ENCODE measurements at places on chromosomes 16 and 17. TPM values are rescaled to one million over a fixed set of nuclear protein-coding genes. Genes with fewer than 3 reads are reported as not detected.

GRCh38 chr16:456891-457483 is 31.5 kb downstream of the RAB11FIP3 start:
- DNase-seq: no peak

DNA sequence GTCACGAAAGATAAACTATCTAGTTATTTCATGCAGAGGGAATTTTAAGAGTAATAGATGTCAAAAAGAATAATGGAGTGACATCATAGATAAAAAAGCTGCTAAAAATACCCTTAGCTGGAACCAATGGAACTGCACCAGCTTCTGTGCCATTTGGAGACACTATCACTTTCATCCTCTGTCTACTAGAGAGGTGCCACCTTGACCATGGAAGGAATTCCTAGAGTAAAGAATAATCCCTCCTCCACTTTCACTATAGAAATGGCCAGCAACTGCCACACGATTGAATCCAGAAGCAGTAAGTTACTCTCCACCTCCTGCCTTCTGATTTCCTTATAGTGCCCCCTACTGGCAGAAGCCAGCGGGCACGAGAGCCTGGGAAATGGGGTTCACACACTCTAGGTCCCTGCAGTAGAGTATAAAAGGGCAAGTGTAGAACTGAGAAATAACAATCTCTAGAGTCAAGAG is 2.8 kb upstream of the ALDH3A2 start:
- no peak for DNase-seq

The HOXB3 gene
- 14.1 TPM for total RNA-seq

The KCNH6 gene
- total RNA-seq: not detected

DNA sequence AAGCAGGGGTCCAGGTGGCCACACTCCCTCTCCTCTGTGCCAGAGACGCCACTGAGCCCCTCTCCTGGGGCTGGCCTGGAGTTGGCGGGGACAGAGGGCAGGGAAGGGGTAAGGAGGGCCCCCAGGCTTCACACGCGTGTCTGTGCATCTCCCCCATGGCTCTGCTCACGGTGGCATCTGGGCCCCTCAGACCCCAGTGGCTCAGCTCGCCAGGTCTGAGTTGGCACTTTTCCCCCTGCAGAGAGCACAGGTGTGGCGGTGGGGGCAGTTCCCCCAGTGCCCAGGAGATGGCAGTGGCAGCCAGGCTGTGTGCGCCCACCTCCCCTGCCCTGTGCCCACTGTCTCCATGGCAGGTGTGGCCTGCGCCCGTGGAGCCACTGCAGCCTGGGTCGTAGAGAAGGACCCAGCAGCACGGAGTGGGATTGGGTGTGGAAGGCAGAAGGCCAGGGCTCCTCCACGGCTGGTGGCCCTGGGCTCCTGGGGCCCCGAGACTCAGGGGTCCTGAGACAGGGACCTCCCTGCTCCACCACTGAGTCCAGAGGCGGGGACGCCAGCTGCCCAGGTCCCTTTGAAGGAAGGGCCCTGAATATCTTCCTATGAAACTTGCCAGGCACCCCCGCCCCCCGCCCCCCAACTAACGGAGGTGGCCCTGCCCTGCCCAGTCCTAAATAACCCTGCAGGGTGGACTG is 4.3 kb upstream of the APRT start:
- DNase-seq: no peak

The PGAP3 gene
- 24.2 TPM for total RNA-seq

The SPNS2 gene
- 88.0 TPM for total RNA-seq

The GAST gene
- not detected for total RNA-seq
